ENCODE measurements at places on chromosomes 6 and 20. TPM values are rescaled to one million over a fixed set of nuclear protein-coding genes. Genes with fewer than 3 reads are reported as not detected.
A peak's percentile ranks its signal among the peaks of the same experiment; 100 is the strongest.

DNA sequence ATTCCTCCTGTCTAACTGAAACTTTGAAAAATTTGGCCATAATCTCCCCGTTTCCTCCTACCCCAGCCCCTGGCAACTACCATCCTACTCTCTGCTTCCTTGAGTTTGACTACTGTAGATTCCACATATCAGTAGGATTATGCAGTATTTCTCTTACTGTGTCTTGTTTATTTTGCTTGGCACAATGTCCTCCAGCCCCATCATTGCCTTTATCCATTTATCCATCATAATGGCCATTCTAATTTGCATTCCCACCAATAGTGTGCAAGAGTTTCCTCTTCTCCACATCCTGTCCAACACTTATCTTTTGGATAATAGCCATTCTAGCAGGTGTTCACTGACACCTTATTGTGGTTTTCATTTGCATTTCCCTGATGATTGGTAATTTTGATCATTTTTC lies 202.3 kb downstream of the THBS2 start:
- no peak overlapping the region for H3K4me3 ChIP-seq
- no peak overlapping the region for H3K27ac ChIP-seq
- no peak for ATAC-seq

- no peak for ATAC-seq
- H3K27ac ChIP-seq, result no peak overlapping the region
- no peaks in the 10 kb centered on the region for H3K36me3 ChIP-seq
- no peak overlapping the region for H3K4me3 ChIP-seq
- no peaks in the 10 kb centered on the region for H3K4me1 ChIP-seq
- no peaks in the 10 kb centered on the region for H3K27me3 ChIP-seq
Measured at GRCh38 chr20:60221593-60221992, 263.4 kb downstream of the CDH26 start.

DNA sequence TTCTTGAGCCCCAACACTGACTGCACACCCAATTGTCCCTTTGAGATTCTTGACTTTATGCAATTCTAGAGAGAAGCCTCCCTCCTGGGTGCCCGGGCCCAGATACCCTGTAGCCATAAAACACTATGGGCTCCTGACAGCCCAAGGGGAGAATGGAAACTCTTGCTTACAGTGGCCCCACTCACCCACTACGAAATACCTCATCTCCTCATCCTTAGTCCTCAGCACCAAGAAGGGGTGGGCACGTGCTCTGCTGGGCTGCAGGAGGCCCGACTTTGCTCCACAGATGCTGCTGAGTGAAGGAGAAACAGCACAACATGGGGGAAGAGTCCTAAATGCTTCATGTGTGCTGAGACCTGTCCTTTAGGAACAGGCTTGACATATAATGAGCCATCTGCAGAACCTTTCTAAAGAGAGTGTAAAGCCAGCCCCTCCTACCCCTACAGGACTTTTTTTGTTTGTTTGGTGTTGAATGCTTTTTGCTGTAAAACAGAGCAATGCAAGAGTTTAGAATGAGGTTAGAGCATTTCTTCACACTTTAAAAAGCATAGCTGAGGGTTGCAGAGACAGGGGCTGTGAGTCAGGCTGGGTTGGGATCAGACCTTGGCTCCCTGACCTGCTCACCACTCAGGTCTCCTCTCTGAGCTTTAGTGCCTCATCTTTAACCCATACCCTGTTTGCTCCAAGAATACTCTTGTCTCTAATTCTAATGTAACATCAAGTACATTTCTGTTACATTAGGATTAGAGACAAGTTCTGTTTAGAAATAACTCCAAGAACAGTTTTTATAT lies 17.6 kb upstream of the SIRPG start:
- peak overlapping the region; percentile 86 for H3K4me3 ChIP-seq
- H3K4me1 ChIP-seq, result peaks cover 60% of the 10 kb centered on the region
- H3K36me3 ChIP-seq, result no peaks in the 10 kb centered on the region
- no peak for ATAC-seq

DNA sequence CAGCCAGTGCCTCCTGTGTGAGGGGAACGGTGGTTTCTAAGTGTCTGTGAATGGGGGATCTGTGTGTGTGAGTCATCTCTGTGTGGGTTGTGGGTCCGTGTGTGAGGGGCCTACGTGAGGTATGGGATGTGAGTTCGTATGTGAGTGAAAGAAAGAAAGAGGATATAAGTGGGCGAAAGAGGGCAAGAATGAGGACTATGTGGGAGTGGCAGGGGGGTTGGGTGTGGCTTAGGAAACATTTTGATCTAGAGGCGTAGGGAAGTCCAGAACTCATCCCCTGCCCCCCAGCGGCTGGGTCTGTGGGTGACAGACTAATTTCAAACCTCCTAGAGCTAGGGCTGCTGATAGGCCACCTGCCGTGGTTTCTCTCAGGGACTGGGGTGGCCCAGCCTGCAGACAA lies 35.5 kb downstream of the DHX35 start:
- no peaks in the 10 kb centered on the region for H3K27me3 ChIP-seq
- ATAC-seq, result peak; percentile 93
- H3K27ac ChIP-seq, result peak overlapping the region; percentile 63
- H3K36me3 ChIP-seq, result peaks cover 72% of the 10 kb centered on the region
- peak overlapping the region; percentile 53 for H3K4me3 ChIP-seq

DNA sequence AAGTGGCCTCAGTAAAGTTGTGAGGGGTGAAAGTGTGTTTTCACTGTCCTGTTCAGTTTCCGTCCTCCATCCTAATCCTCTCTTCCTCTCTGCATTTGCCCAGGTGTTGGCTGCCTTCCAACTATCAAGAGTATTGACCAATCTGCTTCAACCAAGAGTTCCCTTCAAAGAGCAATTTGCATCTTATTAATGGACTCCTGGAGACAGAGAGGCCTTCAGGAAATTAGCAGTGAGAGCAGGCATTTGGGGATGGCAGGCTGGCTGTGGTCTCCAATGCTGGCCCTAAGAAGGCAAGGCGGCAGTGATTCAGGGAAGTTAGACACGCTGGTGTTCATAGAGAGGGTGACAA lies 77.2 kb downstream of the GPR6 start:
- H3K4me1 ChIP-seq, result no peaks in the 10 kb centered on the region
- no peak overlapping the region for H3K27ac ChIP-seq
- no peak for ATAC-seq
- peaks cover 32% of the 10 kb centered on the region for H3K27me3 ChIP-seq
- H3K36me3 ChIP-seq, result no peaks in the 10 kb centered on the region
- H3K4me3 ChIP-seq, result no peak overlapping the region

DNA sequence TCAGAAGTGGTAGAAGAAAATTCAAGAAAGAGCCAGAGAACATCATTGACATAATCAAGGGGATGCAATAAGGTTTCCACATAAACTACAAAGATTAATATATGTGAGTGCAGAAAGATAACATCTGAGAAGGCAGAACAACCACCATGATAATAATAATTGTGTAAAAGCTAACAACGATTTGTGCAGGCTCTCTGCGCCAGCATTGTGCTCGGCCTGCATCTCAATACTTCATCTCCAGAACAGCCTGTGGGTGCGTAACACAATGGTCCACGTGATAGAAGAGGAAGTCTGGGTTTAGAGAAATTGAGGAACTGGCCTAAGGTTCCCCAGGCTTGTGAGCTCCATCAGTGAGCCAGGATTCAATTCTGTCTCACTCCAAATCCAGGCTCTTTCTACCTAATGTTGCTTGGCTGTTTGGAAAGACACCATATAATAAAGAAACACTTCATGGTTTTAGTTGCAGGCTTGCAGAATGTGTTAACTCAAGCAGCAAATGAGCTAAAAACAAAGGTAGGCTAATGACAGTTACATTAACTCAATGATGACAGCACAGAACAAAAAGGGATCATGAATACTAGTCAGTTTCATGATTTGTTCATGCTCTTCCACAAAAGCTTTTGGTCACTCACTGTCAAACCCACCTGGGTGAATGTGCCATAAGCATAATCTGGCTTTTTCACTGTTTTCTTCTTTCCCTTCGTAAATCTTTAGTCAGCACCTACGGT lies 71.2 kb downstream of the LY86 start:
- no peak for ATAC-seq
- H3K4me1 ChIP-seq, result peaks cover 20% of the 10 kb centered on the region
- no peak overlapping the region for H3K27ac ChIP-seq
- no peak overlapping the region for H3K4me3 ChIP-seq
- peaks cover 8% of the 10 kb centered on the region for H3K27me3 ChIP-seq

DNA sequence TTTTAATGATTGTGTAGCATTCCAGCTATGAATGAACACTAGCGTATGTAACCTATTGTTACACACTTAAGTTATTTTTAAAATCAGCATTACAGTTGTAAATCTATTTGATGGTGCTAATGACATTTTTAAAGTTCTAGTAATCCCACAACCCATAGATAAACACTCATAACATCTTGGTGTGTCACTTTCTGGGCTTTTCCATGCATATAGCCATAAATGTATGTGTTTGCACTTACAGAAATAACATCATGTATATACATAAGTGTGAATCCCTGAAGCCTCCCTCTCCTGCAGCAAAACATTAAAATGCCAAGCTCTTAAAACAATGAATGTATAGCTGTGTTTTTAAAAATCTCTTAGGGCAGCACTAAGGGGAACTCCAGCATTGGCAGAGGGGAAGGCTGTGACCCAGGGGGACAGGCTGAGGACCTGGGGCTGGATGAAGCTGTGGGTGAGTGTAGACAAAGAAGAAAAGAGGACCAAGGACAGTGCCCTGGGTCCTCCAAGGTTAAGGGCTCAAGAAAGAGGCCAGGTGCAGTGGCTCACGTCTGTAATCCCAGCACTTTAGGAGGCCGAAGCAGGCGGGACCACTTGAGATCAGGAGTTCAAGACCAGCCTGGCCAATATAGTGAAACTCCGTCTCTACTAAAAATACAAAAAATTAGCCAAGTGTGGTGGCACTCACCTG lies 929 bp upstream of the CENPB start:
- peaks cover 22% of the 10 kb centered on the region for H3K4me1 ChIP-seq
- ATAC-seq, result no peak
- no peaks in the 10 kb centered on the region for H3K27me3 ChIP-seq
- H3K27ac ChIP-seq, result peak overlapping the region; percentile 71

- H3K36me3 ChIP-seq, result no peaks in the 10 kb centered on the region
- H3K27me3 ChIP-seq, result no peaks in the 10 kb centered on the region
- no peak overlapping the region for H3K27ac ChIP-seq
- ATAC-seq, result no peak
Measured at GRCh38 chr6:153591159-153591558, 447.9 kb upstream of the OPRM1 start.

- no peak overlapping the region for H3K4me3 ChIP-seq
- H3K4me1 ChIP-seq, result peaks cover 7% of the 10 kb centered on the region
- ATAC-seq, result no peak
- H3K27ac ChIP-seq, result no peak overlapping the region
- peaks cover 26% of the 10 kb centered on the region for H3K27me3 ChIP-seq
- H3K36me3 ChIP-seq, result no peaks in the 10 kb centered on the region
Measured at GRCh38 chr6:110352563-110353262, 5.4 kb downstream of the METTL24 start.

DNA sequence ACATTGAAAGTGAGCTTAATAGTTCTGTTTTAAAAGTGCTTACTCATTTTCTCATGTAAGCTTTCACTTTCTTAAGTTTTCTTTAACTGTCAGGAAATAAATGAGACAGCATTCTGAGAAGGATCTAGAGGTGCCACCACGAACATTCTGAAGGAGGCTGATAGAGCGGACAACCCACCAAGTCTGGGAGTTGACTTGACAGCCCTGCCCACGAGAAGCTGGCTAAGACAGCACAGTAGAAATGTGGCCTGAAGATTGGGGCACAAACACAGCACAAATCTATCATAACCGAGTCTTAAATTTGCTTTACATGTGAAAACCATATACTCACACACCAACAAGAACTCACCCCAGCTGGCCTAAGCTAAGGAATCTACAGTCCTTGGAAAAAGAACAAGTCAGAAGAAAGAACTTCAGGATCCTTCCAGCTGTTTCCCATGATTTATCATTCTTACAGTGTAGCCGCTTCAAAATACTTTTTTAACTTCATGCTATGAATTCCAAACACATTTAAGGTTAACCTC lies 144.2 kb upstream of the TNFAIP3 start:
- peak; percentile 83 for ATAC-seq
- H3K4me1 ChIP-seq, result peaks cover 24% of the 10 kb centered on the region
- peaks cover 5% of the 10 kb centered on the region for H3K27me3 ChIP-seq
- H3K4me3 ChIP-seq, result peak overlapping the region; percentile 57
- peaks cover under 1% of the 10 kb centered on the region for H3K36me3 ChIP-seq
- peak overlapping the region; percentile 72 for H3K27ac ChIP-seq

GRCh38 chr6:74964871-74965441 lies 240.9 kb downstream of the COL12A1 start:
- no peak overlapping the region for H3K27ac ChIP-seq
- H3K36me3 ChIP-seq, result no peaks in the 10 kb centered on the region
- ATAC-seq, result no peak
- H3K27me3 ChIP-seq, result no peaks in the 10 kb centered on the region
- no peaks in the 10 kb centered on the region for H3K4me1 ChIP-seq

- H3K36me3 ChIP-seq, result no peaks in the 10 kb centered on the region
- peaks cover 16% of the 10 kb centered on the region for H3K27me3 ChIP-seq
- no peak for ATAC-seq
- no peak overlapping the region for H3K4me3 ChIP-seq
Measured at GRCh38 chr6:137452333-137452894, 41.8 kb downstream of the OLIG3 start.

- no peaks in the 10 kb centered on the region for H3K27me3 ChIP-seq
- ATAC-seq, result no peak
- no peaks in the 10 kb centered on the region for H3K36me3 ChIP-seq
- no peaks in the 10 kb centered on the region for H3K4me1 ChIP-seq
- no peak overlapping the region for H3K4me3 ChIP-seq
- no peak overlapping the region for H3K27ac ChIP-seq
Measured at GRCh38 chr6:131681585-131681984, 19.6 kb downstream of the OR2A4 start.

GRCh38 chr6:135358251-135358821 lies 139.2 kb downstream of the AHI1 start:
- H3K27ac ChIP-seq, result no peak overlapping the region
- H3K36me3 ChIP-seq, result no peaks in the 10 kb centered on the region
- ATAC-seq, result no peak
- H3K4me3 ChIP-seq, result no peak overlapping the region
- no peaks in the 10 kb centered on the region for H3K27me3 ChIP-seq
- H3K4me1 ChIP-seq, result no peaks in the 10 kb centered on the region

DNA sequence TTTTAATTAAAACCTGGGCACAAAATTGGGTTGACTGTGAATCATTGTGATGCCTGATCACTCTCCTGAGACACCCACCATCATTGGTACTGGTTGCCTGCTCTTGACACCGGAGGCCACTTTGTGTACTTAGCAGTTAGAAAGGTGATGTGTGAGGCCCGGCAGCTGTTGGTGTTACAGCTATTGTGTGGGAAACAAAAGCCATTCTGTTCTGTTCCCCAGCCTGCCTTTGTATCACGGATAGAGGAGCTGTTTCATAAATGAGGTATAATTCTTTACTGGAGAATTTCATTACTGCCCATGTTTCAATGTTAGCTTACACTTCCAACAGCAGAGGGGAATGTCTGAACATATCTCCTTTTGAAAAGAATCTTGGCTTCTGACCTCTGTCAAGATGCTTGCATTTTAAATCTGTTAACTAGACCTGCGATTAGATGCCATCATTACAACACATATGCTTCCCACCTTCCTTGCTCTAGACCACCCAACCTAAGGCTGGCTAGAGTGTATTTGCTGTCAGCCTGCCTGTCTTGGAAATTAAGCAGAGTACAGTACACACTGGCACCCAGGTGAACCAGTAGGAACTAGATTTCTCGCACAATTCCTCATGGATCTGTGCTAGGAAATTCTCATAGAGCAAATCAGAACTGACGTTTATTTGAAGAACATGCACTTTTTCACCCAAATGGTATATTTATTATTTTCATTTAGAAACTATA lies 142.4 kb upstream of the INSM1 start:
- H3K36me3 ChIP-seq, result no peaks in the 10 kb centered on the region
- H3K4me3 ChIP-seq, result no peak overlapping the region
- H3K4me1 ChIP-seq, result no peaks in the 10 kb centered on the region
- ATAC-seq, result no peak

RIPK1 gene
- 17.5 TPM for total RNA-seq

C20orf202 gene
- not detected for total RNA-seq

KCNK5 gene
- total RNA-seq, result 6.1 TPM

KCNK16 gene
- total RNA-seq, result not detected
